ENCODE measurements at places on chromosomes 7 and 10.

- no peak for DNase-seq
Observed at GRCh38 chr10:45379891-45380540, 6.0 kb downstream of the ALOX5 start.

GRCh38 chr7:141073173-141073640, 657 bp upstream of the TMEM178B start:
- no peak for DNase-seq

DNA sequence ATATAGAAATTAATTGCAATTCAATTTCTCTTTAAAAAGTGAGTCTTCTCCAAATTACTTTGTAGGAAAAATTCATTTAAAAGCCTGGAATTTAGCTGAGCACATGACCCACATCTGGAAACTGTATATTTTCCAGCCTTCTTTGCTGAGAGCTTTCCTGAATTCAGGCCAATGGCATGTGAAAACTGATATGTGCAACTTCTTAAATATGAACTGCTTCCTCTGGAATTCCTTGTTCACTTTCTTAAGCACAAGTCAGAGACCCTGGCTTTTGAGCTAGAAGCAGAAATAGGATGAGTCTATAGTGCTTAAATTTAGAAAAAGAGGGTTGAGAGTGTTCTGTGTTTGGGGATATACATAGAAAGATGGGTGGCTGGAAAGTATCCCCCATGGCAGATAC, 365.1 kb upstream of the MTPN start:
- no peak for DNase-seq

DNA sequence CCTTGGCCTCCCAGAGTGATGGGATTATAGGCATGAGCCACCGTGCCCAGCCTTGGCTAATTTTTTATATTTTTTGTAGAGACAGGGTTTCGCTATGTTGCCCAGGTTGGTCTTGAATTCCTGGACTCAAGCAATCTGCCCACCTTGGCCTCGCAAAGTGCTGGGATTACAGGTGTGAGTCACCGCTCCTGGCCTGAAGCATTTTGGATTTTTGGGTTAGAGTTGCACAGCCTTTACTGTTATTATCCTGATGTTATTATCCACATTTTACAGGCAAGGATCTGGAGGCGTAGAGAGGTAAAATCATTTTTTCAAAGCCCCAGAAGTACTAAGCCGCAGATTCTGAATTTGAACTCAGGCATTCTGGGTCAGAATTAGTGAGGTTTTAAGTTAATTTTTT, 75.4 kb downstream of the TCF7L2 start:
- DNase-seq = no peak

DNA sequence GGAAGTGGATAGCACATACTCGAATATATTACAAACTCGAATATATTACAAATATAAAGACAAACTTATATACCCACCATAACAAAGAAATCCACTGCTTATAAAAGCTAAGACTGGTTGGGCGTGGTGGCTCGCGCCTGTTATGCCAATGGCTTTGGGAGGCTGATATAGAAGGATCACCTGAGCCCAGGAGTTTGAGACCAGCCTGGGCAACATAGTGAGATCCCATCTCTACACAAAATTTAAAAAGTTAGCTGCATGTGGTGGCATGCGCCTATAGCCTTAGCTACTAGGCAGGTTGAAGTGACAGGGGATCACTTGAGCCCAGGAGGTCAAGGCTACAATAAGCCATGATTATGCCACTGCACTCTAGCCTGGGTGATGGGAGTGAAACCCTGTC, 20.4 kb downstream of the MCMBP start:
- no peak for DNase-seq

DNA sequence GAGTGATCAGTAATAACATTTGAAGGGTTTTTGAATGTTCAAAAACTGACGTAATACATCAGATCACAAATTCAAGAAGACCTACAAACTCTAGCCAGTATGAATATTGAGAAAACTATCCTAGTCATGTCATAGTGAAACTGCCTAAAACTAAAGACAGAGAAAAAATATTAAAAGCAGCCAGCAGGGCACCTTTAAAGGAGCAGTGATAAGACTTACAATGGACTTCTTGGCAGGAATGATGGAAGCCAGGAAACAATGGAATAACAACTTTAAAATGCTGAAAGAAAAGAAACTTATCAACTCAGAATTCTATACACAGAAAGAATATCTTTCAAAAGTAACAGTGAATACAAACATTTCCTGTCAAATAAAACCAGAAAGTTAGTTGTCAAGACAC, 78.3 kb upstream of the CTBP2 start:
- no peak for DNase-seq

Measured in NCI-H2171 treated with DMSO at 0.1 percent for 48 hours (cell line).